ENCODE measurements at places on chromosomes 13 and 19. TPM values are rescaled to one million over a fixed set of nuclear protein-coding genes. Genes with fewer than 3 reads are reported as not detected.

GRCh38 chr19:32813862-32814425 lies 55.6 kb downstream of the SLC7A9 start:
- H3K27ac ChIP-seq, result no peak overlapping the region
- H3K36me3 ChIP-seq, result no peaks in the 10 kb centered on the region
- H3K4me1 ChIP-seq, result peaks cover 7% of the 10 kb centered on the region

DNA sequence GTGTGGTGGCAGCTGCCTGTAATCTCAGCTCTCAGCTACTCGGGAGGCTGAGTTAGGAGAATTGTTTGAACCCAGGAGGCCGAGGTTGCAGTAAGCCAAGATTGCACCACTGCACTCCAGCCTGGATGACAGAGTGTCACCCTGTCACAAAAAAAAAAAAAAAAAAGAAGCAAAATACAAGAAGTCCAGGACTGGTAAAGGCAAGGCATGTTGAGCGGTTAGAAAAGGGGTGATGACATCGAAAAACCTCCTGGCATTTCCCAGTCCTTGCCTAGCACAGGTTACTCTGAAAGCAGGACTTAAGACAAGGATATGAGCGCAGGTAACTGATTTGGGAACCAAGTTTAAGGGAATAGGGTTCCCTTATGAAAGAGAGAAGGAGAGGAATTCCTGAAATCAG lies 2.5 kb upstream of the LILRB4 start:
- H3K4me1 ChIP-seq, result no peaks in the 10 kb centered on the region
- H3K27me3 ChIP-seq, result no peaks in the 10 kb centered on the region
- H3K4me3 ChIP-seq, result no peak overlapping the region
- no peaks in the 10 kb centered on the region for H3K36me3 ChIP-seq

FCGBP gene
- total RNA-seq, result 0.96 TPM

SMIM44 gene
- not detected for total RNA-seq

ALKBH7 gene
- total RNA-seq, result 51.5 TPM
